Esophagus squamous epithelium (tissue), 5 donors: ENCODE measurements at places on chromosomes 7 and 10.

GRCh38 chr10:101041252-101041761 lies 10.3 kb downstream of the SFXN3 start:
- H3K27ac ChIP-seq = peak overlapping the region; percentile 87
- H3K4me1 ChIP-seq = peaks cover 15% of the 10 kb centered on the region
- no peak overlapping the region for H3K4me3 ChIP-seq
- H3K36me3 ChIP-seq = peaks cover 3% of the 10 kb centered on the region
- DNase-seq = no peak

DNA sequence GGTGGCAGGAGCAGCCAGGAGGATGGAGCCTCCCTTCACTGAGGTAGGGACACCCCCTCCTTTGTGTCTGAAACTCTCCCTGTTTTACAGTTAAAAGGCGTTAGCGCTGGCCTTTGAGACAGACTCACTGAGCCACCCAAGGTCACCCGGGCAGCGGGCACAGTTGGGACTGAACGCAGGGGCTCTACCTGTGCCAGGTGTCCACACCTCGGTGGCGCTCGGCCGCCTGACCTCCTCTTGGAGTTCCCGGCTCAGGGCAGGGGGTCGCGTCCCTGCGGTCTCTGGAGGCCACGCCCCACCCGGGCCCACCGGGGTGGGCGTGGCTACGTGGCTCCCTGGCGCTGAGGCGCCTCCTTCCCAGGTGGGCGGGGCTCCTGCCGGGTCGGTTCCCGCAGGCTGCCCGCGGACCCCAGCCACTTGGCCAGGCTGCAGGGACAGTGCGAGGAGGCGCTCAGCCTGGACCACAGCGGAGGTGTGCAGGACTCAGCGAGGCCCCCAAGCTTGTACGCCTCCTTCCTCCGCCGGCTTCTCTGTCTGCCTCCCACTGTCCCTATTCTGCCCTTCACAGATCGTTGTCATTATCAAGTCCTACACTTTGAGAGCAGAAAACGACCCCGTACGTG lies 39.9 kb upstream of the LEP start:
- peak overlapping the region; percentile 10 for H3K4me3 ChIP-seq
- no peak for DNase-seq
- H3K27me3 ChIP-seq = peaks cover 7% of the 10 kb centered on the region
- H3K36me3 ChIP-seq = no peaks in the 10 kb centered on the region

DNA sequence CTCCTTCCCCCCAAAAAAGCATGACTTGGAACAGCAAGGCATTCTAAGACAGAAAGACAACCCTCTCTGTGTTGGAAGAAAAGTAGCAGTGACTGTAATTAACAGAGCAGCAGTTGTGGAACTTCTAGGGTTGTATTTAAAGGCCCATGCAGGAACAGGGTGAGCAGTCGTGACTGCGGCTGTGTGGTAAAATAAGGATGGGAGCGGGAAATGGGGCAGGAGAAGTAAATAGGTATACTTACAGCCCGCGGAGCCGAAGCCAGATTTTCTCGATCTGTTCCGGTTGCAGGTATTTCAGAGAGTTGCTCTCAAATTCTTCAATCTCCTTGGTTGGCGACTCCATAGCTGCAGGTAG lies 179 bp downstream of the PDE1C start:
- peaks cover 4% of the 10 kb centered on the region for H3K4me1 ChIP-seq
- H3K4me3 ChIP-seq = peak overlapping the region; percentile 67
- no peaks in the 10 kb centered on the region for H3K36me3 ChIP-seq
- H3K27me3 ChIP-seq = no peaks in the 10 kb centered on the region
- no peak for DNase-seq

GRCh38 chr10:26557641-26558014 lies 119.5 kb downstream of the APBB1IP start:
- DNase-seq = no peak
- no peak overlapping the region for H3K4me3 ChIP-seq
- H3K36me3 ChIP-seq = no peaks in the 10 kb centered on the region
- no peak overlapping the region for H3K27ac ChIP-seq
- peaks cover 7% of the 10 kb centered on the region for H3K4me1 ChIP-seq
- no peaks in the 10 kb centered on the region for H3K27me3 ChIP-seq

DNA sequence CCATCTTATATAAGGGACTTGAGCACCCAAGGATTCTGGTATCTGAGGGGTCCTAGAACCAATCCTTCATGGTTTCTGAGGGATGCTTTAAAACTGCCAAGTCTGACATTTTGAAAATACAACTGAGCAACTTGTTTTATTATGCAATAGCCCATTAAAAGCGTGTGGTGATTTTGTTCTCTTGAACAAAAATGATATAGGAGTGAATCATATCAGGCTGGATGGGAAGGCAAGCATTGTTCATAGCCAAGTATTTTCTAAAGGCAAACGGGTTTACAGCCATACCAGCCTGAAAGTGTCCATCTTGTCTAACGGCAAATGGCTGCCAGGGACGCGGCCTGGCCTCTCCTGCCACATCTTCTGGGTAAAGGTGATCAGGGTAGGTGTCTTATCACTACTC lies 23.4 kb downstream of the RPP38 start:
- DNase-seq = no peak
- H3K4me1 ChIP-seq = no peaks in the 10 kb centered on the region
- H3K27ac ChIP-seq = no peak overlapping the region
- no peaks in the 10 kb centered on the region for H3K36me3 ChIP-seq

DNA sequence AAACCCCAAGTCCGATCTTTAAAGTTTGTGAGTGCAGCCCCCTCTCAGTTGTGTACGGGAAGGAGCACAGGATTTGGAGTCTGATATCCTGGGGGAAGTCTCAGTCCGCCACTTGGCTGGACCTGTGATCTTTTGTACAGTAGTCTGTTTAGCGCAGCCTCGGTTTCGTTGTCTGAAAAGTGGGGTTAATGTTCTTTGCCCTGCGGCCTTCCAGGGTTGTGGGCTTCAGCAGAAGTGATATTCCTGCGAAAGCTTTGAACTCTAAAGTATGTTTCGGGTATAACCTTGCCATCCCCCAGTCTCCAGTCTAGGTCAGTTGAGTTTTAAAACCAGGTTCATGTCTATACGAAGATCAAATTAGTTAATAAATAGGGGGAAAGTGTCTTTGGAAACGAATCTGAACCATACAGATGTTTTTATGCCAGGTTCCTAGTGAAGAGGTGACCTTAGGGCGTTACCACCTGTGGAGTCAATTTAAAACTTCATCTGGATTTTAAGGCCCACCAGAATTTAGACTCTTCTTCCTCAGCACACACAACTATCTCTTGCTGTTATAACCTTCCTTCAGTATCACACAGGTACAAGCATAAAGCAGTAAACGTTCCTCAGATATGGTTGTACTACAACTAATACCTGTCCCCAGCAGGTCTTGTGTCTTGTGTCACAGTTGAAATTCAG lies 904 bp downstream of the R3HCC1L start:
- peak overlapping the region; percentile 90 for H3K4me3 ChIP-seq
- no peaks in the 10 kb centered on the region for H3K36me3 ChIP-seq
- no peaks in the 10 kb centered on the region for H3K27me3 ChIP-seq
- no peak for DNase-seq
- peaks cover 7% of the 10 kb centered on the region for H3K4me1 ChIP-seq
- H3K27ac ChIP-seq = peak overlapping the region; percentile 94

- H3K4me1 ChIP-seq = no peaks in the 10 kb centered on the region
- no peaks in the 10 kb centered on the region for H3K27me3 ChIP-seq
- H3K36me3 ChIP-seq = no peaks in the 10 kb centered on the region
- H3K27ac ChIP-seq = no peak overlapping the region
- no peak overlapping the region for H3K4me3 ChIP-seq
- no peak for DNase-seq
These were observed 966.7 kb upstream of the ZNF722 start for GRCh38 chr7:63031838-63032436.

DNA sequence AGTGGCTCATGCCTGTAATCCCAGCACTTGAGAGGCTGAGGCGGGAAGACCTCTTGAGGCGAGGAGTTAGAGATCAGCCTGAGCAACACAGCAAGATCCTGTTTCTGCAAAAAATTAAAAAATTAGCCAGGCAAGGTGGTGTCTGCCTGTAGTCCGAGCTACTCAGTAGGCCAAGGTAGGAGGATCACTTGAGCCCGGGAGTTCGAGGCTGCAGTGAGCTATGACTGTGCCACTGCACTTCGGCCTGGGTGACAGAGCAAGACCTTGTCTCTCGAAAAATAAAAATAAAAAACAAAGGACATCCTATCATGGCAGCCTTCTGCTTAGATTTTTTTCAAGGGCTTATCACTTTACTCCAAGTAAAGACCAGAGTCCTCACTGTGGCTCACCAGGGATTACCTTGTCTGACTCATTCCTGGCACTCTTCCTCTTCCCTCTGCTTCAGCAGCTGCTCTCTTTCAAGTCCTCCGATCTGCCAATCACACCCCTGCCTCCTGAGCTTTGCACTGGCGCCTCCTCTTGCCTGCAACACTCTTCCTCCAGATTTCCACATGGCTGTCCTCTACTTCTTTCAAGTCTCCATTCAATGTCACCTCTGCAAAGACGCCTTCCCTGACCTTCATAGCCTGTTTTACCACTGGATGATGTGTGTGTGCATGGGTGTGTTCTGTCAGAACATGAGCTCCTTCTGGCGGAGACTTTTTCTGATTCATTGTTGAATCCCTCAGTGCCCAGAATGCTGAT lies 7.7 kb downstream of the PRTFDC1 start:
- H3K4me3 ChIP-seq = no peak overlapping the region
- no peaks in the 10 kb centered on the region for H3K27me3 ChIP-seq
- no peaks in the 10 kb centered on the region for H3K36me3 ChIP-seq
- no peaks in the 10 kb centered on the region for H3K4me1 ChIP-seq

- H3K27me3 ChIP-seq = no peaks in the 10 kb centered on the region
- no peak overlapping the region for H3K27ac ChIP-seq
- DNase-seq = no peak
- peaks cover 49% of the 10 kb centered on the region for H3K36me3 ChIP-seq
- H3K4me3 ChIP-seq = no peak overlapping the region
These were observed 14.7 kb downstream of the BRAT1 start for GRCh38 chr7:2540641-2541051.

- H3K36me3 ChIP-seq = peaks cover 96% of the 10 kb centered on the region
- no peak overlapping the region for H3K27ac ChIP-seq
- no peaks in the 10 kb centered on the region for H3K4me1 ChIP-seq
- DNase-seq = no peak
- H3K27me3 ChIP-seq = no peaks in the 10 kb centered on the region
These were observed 32.4 kb downstream of the KMT2E start for GRCh38 chr7:105046414-105046813.

DNA sequence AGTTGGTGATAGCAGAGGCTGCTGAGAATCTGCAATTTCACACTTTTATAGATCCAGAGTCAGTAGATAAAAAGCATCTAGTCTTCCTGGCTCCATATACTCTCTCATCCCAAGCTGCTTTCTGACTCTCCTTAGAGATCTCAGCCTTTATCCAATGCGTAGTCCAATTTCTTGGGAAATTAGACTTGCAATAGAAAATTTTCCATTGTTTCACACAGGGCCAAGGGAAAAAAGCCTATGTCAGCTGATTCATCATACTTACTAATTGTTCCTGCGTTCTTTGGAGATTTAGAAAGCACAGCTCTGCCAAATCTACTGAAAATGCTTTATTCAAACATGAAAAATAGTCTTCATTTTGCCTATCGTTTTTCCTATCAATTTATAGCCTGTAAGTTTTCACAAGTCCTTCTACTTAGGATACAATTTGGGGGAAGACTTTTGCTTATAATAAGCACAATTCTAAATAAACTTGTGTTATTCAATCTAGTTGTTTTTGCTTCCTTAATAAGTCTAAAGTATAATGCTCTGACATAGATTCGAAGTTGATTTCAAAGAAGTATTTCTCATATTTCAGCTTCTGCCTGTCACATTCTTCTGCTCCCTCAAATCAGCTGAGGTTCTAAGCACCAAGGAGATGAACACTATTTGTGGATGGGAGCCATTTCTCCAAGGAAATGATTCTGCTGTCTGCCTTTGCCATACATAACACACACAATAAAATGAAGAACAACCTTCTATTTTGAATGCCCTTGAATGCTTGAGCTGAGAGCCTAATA lies 165.4 kb downstream of the ADAM12 start:
- no peak overlapping the region for H3K27ac ChIP-seq
- no peaks in the 10 kb centered on the region for H3K27me3 ChIP-seq
- DNase-seq = no peak
- H3K4me3 ChIP-seq = no peak overlapping the region
- H3K36me3 ChIP-seq = no peaks in the 10 kb centered on the region

GRCh38 chr7:30012757-30013156 lies 13.7 kb downstream of the FKBP14 start:
- no peak overlapping the region for H3K4me3 ChIP-seq
- H3K4me1 ChIP-seq = no peaks in the 10 kb centered on the region
- no peaks in the 10 kb centered on the region for H3K27me3 ChIP-seq
- H3K36me3 ChIP-seq = peaks cover 9% of the 10 kb centered on the region
- H3K27ac ChIP-seq = no peak overlapping the region
- no peak for DNase-seq

DNA sequence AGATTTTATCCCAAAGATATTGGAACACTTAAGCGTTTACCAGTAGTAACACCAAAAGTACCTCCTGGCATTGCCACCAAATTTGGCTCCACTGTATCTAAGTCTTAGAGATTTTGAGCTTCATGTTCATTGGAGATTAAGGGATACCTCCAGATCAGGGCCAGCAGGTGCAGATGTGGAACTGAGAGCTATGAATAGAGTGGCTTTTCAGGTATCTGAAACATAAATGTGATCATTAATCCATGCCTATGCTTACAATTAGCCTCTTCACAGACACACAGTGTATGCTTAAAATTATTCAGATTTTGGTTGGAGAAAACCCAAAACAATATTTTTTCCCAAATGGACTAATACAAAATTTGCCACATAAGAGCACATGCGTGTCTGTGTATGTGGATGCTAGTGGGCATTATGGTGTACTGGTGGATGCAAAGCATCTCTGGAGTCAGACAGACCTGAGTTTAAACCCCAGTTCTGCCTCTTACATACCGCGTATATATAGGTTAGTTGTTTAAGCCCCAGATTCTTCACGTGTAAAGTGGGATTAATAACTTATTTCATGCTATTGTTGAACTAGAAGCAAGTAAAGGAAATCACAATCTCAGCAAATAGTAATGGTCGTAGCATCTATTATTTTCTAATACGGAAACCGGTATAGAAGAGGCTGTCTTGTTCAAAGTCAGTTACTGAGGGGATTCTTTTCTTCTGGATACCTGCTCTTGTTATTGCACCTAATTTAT lies 6.8 kb upstream of the LRRC4 start:
- no peak overlapping the region for H3K27ac ChIP-seq
- DNase-seq = no peak
- no peaks in the 10 kb centered on the region for H3K4me1 ChIP-seq
- H3K4me3 ChIP-seq = no peak overlapping the region

- no peaks in the 10 kb centered on the region for H3K27me3 ChIP-seq
- no peak overlapping the region for H3K4me3 ChIP-seq
- H3K27ac ChIP-seq = no peak overlapping the region
- no peaks in the 10 kb centered on the region for H3K4me1 ChIP-seq
- no peaks in the 10 kb centered on the region for H3K36me3 ChIP-seq
- DNase-seq = no peak
These were observed 611.9 kb downstream of the PTPRN2 start for GRCh38 chr7:157975401-157976372.

DNA sequence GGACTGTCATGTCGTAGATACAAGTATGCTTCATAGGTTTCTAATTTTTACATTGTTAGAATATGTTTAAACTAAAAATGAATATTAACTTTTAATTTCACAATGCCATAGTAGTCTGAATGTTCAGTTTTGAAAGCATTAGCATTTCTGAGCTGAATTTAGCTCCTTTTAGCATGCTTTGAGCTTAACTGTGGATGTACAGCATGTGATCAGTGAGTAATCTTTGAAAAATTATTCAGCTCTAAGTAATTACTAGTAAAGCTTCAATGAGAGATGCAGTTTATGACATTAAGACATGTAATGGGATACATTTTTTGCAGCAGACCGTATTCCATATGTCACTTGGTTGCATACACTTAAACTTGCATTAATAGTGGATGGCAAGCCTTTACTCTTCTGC lies 114.1 kb upstream of the WNT16 start:
- H3K4me3 ChIP-seq = no peak overlapping the region
- no peak overlapping the region for H3K27ac ChIP-seq
- no peak for DNase-seq
